ENCODE measurements at places on chromosomes 6 and 20.

DNA sequence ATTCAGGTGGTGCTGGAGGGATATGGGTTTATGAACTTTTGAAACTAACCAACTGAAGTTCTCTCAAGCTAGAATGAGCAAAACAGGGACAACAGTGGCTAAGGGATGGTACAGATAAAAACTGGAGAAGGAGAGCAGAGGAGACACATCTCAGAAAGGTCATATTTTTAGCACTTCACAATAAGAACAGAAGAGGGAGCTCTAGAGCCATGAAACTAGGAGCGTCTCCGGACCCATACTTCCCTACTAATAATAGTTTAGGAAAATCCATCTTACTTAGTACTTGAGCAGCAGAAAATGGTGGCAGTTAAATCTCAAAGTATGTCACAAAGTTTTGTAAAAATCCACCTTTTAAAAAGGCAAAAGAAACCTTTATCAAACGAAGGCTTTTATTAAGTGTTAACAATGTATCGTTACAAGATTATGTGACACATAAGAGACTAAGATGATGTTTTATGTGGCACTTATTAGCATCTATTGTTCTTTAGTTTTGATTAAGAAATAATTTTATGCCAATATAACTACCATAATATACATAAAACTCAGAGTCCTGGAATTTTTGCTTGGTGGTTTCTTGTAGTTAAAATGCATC lies 278.6 kb downstream of the TBC1D32 start:
- peak; percentile 43 for DNase-seq

DNA sequence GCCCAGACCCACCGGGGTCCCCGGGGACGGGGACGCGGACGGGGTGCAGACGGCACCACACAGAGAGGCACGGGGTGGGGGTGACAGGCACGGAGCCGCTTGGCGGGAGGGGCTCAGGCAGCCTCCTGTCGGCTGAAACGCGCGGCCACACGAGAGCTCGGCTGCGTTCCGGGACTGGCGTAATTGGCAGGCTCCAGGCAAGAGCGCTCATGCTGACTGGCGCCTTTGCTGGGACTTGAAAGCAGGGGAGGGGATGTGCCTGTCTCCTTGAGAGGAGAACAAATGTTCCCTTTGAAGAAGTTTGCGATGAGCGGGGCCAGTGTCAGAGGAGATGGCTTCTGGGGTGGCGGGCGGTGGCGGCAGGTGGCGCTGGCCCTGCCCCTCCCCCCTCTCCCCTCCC lies 25.8 kb downstream of the BHLHE23 start:
- peak; percentile 83 for DNase-seq

GRCh38 chr20:37913567-37914366 lies 10.8 kb downstream of the VSTM2L start:
- no peak for DNase-seq

DNA sequence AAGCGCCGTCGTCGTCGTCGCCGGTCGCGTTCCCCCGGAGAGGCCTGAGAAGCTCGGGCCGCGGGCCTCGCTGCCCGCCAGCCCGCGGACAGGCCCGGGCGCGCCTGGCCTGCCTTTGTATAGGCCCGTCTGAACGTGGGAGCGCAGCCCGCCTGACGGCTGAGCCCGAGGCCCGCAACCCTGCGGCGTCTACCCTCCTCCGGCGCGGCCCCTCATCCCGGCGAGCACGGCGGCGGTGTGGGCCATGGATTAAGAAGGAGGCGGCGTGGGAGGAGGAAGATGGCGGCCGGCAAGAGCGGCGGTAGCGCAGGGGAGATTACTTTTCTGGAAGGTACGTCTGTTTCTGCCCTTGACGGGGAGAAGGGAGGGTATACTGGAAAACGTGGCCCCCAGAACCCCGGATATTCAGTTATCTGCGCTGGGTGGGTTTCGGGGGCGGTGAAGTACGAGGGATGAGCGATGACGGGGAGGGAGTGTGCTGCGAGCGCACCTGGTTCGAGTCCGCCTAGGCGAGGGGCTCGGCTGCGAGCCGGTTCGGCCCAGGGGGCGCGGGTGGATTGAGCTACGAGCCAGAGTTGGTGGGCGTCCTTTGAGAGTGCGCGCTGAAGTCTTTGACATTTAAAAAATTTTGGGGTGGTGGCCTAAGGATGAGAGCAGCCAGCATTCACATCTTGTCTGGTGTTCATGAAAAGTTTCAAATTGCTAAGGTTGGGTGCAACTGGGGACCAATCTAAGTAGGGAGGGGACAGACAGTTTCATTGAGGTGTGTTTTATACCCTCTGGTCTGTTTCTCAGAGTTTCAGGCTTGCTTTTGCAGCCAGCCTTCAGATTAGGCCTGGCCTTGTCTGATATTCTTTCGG lies 796 bp downstream of the SENP6 start:
- DNase-seq: peak; percentile 72

DNA sequence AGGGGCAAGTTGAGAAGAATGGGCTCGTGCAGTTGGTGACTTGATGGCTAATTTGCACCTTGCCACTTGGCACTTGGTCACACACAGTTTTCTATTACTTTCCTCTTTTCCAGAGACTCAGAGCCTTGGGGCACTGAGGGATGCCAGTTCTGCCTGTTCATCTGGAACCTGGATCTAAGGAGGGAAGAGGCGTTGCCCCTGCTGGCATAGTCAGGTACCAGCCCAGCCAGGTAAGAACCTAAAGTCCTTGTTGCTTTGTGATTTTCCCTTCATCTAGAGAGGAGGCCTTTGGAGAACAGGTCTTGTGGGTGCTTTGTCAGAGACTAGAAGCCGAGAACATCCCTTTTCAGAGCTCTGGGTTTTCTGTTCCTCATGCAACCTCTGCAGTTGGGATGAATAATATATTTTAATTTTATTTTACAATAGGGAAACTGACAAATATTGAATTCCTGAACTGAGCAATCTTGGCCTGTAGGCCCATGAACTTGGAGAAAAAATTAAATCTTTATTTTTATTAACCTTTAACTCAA lies 11.4 kb downstream of the SYTL3 start:
- DNase-seq: no peak

- no peak for DNase-seq
Measured at GRCh38 chr6:64860203-64860602, 846.8 kb downstream of the EYS start.

DNA sequence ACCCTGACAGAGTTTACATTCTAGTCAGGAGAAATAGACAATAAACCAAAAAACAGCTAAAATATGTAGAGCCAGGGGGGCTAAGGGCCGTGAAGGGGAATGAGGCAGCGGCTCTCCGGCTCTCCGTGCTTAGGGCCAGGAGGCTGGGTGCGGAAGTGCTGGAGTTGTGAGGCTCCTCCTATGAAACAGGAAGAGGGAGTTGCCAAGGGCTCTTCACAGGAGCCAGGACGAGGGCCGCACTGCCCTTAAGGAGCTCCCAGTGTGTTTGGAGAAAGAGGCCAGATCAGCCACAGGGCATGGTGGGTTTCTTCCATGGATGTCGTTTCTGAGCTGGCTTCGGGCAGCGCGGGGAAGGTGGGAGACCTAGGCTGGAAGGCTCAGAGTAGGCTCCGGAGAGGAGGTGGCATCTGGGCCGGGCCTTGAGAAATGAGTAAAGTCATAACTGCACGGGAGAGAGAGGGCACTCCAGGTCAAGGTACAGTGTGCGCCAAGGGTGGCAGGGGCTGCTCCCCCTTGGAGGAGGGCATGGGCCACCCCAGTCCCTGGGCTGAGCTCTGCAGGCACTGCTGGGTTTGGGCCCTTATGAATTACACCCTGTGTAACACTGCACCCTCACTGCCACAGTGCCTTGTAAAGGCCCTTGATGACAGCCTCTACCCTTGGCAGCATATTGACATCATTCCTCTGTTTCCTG lies 20.8 kb upstream of the MLN start:
- DNase-seq: no peak

- DNase-seq: no peak
Measured at GRCh38 chr6:18326001-18326400, 61.1 kb upstream of the RNF144B start.

GRCh38 chr20:10090588-10091166 lies 55.9 kb downstream of the ANKEF1 start:
- DNase-seq: peak; percentile 55

GRCh38 chr6:134908906-134909516 lies 40.9 kb downstream of the ALDH8A1 start:
- DNase-seq: peak; percentile 21

- DNase-seq: no peak
Measured at GRCh38 chr6:156697225-156697830, 79.8 kb upstream of the ARID1B start.

GRCh38 chr6:130964289-130964688 lies 98.8 kb downstream of the EPB41L2 start:
- no peak for DNase-seq

DNA sequence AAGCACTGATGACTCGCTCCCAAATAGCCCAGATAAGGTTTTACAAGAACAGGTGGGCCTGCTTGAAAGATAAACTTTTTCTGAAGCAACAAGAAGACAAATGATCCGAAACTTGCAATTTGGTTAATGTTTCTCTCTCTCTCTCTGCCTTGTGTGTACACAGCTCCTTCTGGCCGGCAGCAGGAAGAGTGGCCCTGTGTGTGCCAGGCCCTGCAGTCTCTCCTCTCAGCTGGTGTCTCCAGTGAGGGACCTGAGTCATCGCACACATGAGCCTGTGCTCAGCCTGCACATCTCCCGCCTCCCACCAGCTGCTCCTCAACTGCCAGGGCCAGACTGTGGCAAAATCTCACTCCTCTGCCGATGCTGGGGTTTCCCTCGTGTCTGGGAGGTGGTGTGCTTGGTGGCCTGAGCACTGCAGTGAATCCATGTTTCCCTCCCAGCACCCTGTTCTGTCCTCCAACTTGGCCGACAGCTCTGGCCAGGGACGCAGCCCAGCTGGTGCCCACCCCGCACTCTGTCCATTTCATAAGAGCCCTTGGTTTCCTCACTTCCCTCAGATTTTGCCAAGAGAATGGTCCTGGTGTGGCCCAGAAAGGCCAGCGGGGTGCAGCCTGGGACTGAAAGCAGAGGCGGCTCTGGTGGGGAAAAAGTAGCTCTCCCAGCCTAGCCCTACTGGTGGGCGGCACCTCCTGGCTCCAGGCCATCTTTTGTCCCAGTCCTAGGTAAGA lies 49.4 kb downstream of the ERMARD start:
- DNase-seq: peak; percentile 54

DNA sequence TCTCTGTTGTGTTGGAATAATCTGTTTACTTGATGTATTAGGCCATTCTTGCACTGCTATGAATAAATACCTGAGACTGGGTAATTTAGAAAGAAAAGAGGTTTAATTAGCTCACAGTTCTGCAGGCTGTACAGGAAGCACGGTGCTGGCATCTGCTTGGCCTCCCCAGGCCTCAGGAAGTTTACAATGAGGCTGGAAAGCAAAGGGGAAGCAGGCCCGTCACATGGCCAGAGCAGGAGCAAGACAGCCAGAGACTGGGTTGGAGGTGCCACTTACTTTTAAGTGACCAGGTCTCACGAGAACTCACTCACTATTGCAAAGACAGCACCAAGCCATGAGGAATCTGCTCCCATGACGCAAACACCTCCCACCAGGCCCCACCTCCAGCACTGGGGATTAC lies 50.6 kb upstream of the FUCA2 start:
- DNase-seq: no peak

GRCh38 chr6:120764312-120764711 lies 570.0 kb downstream of the TBC1D32 start:
- DNase-seq: peak; percentile 9

GRCh38 chr6:41909727-41910126 lies 11.2 kb downstream of the MED20 start:
- DNase-seq: no peak

DNA sequence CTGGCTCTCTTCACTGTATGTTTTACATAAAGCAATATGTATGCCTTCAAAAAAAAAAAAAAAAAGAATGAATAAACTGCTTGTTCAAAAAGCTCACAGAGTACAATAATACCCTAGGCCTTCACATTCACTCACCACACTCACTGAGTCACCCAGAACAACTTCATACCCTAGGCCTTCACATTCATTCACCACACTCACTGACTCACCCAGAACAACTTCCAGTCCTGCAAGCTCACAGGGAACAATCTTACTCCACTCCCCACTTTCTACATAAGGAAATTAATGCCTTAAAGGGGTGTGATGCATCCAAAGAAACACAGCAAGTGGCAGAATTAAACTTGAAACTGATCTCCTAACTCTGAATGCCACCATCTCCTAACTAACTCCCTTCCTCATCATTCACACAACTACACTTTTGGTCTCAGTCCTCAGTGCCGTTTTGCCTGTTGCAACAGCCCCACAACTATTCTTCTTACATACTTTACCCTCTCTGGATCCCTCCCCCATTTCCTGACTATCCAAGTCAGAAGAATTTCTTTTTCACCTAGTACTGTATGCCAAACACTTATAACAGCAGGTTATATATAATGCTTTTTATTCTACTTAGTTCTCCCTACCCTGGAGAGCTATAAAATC lies 34.2 kb downstream of the NHSL1 start:
- DNase-seq: no peak

GRCh38 chr6:32327103-32327502 lies 44.6 kb downstream of the TSBP1 start:
- no peak for DNase-seq

- no peak for DNase-seq
Measured at GRCh38 chr6:139402876-139403386, 28.5 kb upstream of the CITED2 start.

GRCh38 chr6:105177556-105177955 lies 2.3 kb downstream of the POPDC3 start:
- no peak for DNase-seq

GRCh38 chr6:111381123-111381522 lies 101.9 kb downstream of the REV3L start:
- no peak for DNase-seq

GRCh38 chr6:1574890-1575209 lies 34.9 kb upstream of the FOXC1 start:
- DNase-seq: peak; percentile 82

- DNase-seq: no peak
Measured at GRCh38 chr20:63755933-63756647, 16.5 kb downstream of the SLC2A4RG start.

- DNase-seq: no peak
Measured at GRCh38 chr6:42162812-42163211, 10.4 kb upstream of the GUCA1A start.

GRCh38 chr6:2624177-2624576 lies 126.5 kb downstream of the MYLK4 start:
- no peak for DNase-seq

- DNase-seq: no peak
Measured at GRCh38 chr20:41540918-41541317, 77.3 kb downstream of the CHD6 start.

DNA sequence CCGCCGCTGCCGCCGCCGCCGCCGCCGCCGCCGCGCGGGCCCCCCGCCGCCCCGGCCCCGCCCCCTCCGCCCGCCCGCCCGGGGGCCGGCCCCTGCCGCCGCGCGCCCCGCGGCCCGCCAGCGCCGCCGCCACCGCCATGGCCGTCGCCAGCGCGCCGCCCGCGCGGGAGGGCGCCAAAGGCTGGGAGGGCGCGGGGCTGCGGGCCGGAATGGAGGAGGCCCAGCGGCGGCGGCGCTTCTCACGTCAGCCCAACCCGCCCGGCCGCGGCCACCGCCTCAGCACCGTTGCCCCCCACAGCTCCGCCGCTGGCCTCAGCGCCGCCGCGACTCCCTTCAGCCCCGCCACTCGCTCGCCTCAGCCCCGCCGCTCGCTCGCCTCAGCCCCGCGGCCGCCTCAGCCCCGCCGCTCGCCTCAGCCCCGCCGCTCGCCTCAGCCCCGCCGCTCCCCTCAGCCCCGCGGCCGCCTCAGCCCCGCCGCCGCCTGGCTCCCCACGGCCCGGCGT lies 258 bp downstream of the PHF10 start:
- peak; percentile 21 for DNase-seq
